ENCODE measurements at places on chromosomes 7 and 10. TPM values are rescaled to one million over a fixed set of nuclear protein-coding genes. Genes with fewer than 3 reads are reported as not detected.

GRCh38 chr7:144529269-144529926 lies 125.9 kb upstream of the NOBOX start:
- DNase-seq: no peak

Gene SH2D4B
- not detected for total RNA-seq

Gene EFCAB10
- not detected for total RNA-seq

Gene GIMAP5
- total RNA-seq: not detected

Gene MORN4
- total RNA-seq: 14.2 TPM

DNA sequence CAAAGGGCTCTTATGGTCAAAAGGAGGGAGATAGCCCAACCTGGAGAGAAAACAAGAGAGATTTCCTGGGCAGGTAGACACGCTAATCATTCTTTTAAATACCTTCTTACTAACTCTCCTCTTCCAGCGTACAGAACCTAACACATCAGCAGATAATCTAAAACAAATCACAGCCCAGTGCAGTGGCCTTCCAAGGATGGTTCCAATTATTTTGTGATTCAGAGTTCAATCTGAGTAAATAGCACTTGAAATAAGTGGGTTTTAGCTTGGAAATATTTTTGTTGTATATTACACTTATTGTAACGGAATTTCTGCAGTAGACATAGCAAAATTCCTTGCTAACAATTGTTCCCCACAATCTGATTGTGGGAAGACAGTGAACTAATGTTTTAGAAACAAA lies 7.3 kb upstream of the IMPDH1 start:
- no peak for DNase-seq

Gene MUC3A
- not detected for total RNA-seq

DNA sequence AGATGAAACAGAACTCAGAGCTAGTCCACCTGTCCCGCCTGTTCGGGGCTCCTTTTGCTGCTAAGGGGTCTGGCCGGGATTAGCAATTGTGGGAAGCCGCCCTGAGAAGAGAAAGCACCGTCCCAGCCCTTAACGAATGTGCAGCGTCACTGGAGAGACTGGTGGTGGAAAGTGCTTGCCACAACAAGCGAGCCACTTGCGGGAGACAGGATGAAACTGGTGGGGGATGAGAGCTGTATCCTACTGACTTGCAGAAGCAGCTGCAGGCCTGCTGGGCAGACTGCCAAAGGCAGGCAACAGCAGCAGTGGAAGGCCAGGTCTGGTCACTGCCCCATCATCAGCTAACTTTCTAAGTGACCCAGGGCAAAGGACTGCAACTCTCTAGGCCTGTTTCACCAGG lies 95.4 kb downstream of the FAM53B start:
- DNase-seq: peak; percentile 65

DNA sequence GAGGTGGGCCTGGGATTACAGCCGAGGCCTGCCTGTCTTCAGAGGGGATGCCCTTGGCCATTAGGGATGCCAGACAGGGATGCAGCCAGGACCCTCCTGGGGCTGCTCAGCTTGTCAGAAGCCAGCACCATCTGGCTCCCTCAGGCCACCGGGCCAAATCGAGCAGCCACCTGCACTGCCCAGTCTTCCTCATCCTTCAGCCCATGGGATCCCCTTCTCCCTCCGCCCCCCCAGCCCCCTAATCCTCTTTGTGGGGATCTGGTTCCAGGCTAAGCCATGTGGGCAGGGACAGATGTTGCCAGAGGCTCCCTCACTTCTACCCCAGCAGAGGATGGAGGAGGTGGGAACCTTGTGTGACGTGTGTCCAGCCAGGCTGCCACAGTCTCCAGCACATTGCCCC lies 137.4 kb upstream of the PPIF start:
- no peak for DNase-seq

DNA sequence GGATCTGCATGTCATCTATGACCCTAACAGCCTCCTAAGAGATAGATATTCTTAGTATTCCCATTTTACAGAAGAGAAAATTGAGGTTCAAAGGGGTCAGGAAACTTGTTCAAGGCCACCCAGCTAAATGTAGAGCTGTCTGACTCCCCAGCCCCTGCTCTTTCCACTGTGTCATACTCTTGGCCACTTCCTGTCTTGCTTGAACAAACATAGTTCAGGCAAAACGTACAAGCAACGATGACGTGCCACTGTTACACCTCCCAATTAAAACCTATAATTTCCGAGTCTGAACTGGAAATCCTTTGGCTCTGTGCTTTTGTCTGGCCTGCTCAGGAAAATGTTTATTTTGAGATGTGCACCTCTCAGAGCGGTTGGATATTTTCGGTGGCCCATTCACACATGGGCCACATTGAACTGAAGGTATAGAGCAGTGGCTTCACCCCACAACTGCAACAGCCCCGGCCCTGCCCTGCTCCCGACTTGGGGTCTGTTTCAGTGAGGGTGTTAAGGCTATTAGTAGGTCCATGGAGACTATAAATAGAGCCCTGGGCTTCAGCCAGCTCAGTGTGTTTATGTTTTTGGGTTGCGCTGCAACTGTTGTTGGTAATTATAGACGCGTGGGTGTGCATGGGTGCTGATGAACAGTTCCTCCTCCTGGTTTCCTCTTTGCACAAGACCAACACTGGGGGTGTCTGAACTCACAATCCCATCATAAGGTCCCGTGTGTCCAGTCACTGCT lies 172.3 kb upstream of the ADO start:
- DNase-seq: no peak

DNA sequence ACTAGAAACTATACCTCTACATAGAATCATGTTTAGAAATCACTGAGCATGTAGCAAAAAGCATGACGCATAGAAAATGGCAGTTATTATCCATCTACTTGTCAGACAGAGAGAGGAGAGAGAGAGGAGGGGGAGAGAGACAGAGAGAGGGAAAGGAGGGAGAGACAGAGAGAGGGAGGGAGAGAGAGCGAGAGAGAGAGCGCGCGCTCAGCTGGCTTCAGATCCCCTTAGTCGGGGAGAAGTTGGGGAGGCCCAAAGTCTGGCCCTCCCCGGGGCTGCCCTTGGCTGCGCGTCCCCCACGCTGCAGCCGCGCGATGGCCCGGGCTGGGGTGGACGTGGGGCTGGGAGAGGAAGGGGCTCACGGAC lies 37.0 kb downstream of the CNPY1 start:
- DNase-seq: no peak

DNA sequence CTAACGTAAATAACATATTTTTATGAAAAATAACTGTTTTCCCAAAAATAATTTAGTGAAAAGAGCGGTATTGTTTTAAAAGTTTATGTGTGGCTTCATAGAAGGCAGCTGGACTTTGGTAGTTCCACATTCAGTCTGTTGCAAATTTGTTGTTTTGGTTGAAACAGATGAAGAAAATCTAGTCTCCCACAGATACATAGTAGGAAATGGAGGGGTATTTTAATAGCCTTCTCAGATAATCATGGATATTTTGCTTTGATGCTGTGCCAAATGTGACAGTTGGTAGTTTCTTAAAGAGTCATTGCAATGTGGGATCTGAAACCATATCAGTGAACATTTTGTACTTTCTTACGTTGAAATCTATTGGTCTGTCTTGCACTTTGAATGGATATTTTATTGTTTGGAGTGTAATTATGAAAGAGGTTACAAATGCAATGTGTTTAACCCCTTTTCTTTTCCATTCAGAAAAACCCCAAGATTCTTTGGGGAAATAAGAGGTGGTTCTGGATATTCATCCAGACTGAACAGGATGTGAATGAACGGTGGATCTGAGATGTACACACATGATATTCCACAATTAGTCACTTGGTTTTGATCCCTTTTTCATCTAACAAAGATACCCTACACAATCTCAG lies 10.4 kb downstream of the ZNF365 start:
- DNase-seq: peak; percentile 8

Gene THNSL1
- total RNA-seq: 7.6 TPM

Data from MCF 10A (cell line).